ENCODE measurements at places on chromosomes 6 and 20.

DNA sequence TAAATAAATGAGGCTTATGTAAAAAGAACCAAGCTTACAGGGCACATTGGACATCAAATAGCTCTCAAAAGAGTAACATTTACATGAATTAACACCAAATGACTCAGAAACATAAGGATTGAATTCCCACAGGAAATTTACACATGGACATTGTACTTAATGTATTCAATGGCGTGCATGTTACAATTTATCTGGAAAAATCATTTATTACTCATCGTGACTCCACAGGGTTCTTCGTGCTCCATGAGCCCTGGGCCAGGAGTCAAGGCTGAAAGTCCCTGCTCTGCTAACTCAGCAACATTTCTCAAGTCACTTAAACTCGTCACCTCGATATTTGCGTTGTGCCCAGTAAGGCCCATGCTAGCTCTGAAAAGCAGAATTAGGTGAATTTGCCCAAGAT lies 158.5 kb downstream of the PHACTR1 start:
- H3K27ac ChIP-seq: no peak overlapping the region
- no peaks in the 10 kb centered on the region for H3K36me3 ChIP-seq
- no peak overlapping the region for H3K4me3 ChIP-seq
- no peaks in the 10 kb centered on the region for H3K27me3 ChIP-seq
- DNase-seq: no peak
- H3K4me1 ChIP-seq: no peaks in the 10 kb centered on the region

GRCh38 chr6:104484626-104485025 lies 375.1 kb downstream of the HACE1 start:
- H3K4me1 ChIP-seq: no peaks in the 10 kb centered on the region
- no peak overlapping the region for H3K4me3 ChIP-seq
- H3K27ac ChIP-seq: no peak overlapping the region
- no peaks in the 10 kb centered on the region for H3K36me3 ChIP-seq
- no peaks in the 10 kb centered on the region for H3K27me3 ChIP-seq

DNA sequence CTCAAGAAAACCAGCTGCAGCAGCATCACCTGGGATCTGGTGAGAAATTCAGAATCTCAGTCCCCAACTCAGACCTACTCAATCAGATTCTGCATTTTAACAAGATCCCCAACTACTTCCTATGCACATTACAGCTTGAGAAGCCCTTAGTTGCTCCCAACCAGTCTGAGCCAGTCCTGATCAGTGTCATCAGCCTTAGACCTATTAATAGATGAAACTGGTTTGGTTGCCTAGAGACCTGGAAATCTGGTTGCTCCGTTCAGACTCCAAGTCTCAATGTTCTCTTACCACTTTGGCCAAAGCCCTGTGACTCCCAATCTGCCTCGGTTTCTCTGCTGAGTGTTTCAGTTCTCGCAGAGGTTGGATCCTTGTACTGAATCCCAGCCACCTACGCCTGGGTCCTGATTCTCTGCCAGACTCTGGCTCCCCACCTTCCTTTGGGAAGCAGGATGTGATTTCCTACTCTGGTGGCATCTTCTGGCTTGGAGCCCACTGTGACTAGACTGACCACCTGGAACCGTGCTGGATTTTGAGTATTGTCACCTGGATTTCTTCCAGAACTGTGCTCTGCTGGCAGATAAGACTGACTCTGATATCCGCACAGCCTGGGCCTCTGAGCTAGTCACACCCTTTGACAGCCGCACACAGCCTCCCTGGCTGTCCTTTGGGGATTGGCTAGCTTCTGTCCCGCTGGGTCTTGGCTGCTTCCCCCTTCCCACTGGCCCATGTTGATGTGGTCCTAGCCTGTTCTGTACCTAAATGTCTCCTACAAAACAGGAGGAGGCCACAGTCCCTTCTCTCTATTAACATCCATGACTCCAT lies 20.3 kb upstream of the ATXN1 start:
- no peaks in the 10 kb centered on the region for H3K27me3 ChIP-seq
- H3K4me1 ChIP-seq: peaks cover 3% of the 10 kb centered on the region

DNA sequence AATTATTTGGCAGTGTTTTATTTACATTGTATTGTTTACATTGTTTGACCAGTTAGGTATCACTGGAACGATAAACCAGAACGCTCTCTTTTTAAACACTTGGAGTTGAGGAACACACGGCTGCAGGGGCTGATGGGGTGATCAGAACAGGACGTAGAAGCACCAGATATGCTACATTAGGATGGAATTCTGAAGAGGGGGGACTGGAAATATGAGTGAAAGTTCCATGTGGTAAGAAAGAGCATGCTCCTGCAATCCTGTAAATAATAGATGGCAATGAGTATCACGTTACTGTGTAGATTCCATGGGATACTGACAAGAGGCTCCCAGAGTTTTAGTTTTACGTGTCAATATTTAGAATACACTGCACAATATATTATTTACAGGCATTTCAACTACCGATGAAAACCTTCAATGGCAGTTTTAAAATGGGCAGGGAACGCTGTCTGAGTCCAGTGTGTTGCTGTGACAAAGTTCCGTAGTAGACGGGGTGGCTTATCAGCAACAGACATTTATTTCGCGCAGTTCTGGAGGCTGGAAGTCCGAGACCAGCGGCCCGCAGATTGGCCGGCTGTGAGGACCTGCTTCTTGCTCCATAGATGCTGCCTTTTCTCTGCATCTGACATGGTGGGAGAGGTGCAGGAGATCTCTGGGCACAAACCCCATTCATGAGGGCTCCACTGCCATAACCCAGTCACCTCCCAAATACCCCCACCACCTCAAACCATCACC lies 43.1 kb downstream of the SYNJ2 start:
- H3K27ac ChIP-seq: no peak overlapping the region
- peaks cover 13% of the 10 kb centered on the region for H3K4me1 ChIP-seq
- no peak for DNase-seq
- H3K27me3 ChIP-seq: no peaks in the 10 kb centered on the region
- peaks cover 15% of the 10 kb centered on the region for H3K36me3 ChIP-seq
- H3K4me3 ChIP-seq: no peak overlapping the region

DNA sequence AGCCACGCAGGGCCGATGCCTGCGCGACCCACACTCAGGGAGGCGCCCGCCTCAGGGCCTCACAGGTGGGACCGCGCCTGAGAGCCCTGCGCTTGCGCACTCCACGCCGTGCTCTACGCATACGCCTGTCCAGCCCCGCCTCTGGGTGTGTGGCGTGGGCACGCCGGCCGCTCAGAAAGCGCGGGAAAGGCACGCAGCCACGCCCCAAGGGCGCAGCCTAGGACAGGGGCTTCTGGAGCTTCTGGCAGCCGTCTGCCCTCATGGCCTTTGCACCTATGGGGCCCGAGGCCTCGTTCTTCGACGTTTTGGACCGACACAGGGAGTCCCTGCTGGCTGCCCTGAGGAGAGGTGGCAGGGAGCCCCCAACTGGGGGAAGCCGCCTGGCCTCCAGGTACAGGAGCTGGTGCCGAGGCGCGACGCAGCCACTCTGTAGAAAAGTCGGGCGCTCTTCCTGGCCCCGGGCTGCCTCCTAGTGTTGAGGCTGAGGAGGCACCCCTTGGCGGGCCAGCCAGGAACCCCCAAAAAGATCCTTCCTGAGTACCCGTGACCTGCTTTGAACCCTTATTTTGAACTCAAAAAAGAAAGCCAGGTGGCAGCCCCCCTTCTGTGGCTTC lies at the start of gene SPO11:
SPO11 (plus strand) TSS at position 196 of the 614 bp plus-strand sequence; CDS start at position 261, 65 bp downstream.
- peak; percentile 74 for DNase-seq
- no peak within 1 kb of the TSS for H3K4me3 ChIP-seq
- H3K4me1 ChIP-seq: peaks cover 9% of the 10 kb centered on the region
- H3K27me3 ChIP-seq: no peaks in the 10 kb centered on the region
- H3K27ac ChIP-seq: no peak within 1 kb of the TSS
- H3K36me3 ChIP-seq: no peaks in the 10 kb centered on the region

GRCh38 chr6:122555561-122555960 lies 54.6 kb upstream of the PKIB start:
- no peak for DNase-seq
- H3K27ac ChIP-seq: no peak overlapping the region
- no peak overlapping the region for H3K4me3 ChIP-seq
- H3K36me3 ChIP-seq: no peaks in the 10 kb centered on the region
- H3K4me1 ChIP-seq: no peaks in the 10 kb centered on the region
- H3K27me3 ChIP-seq: no peaks in the 10 kb centered on the region

GRCh38 chr6:133923938-133924593 lies 29.0 kb upstream of the TBPL1 start:
- no peaks in the 10 kb centered on the region for H3K4me1 ChIP-seq
- peak; percentile 83 for DNase-seq
- H3K36me3 ChIP-seq: no peaks in the 10 kb centered on the region
- H3K27ac ChIP-seq: no peak overlapping the region
- no peaks in the 10 kb centered on the region for H3K27me3 ChIP-seq

GRCh38 chr20:63087236-63087871 lies 80.6 kb upstream of the BHLHE23 start:
- H3K27ac ChIP-seq: no peak overlapping the region
- H3K27me3 ChIP-seq: no peaks in the 10 kb centered on the region
- DNase-seq: no peak
- no peaks in the 10 kb centered on the region for H3K4me1 ChIP-seq

- no peak for DNase-seq
- no peak overlapping the region for H3K4me3 ChIP-seq
- H3K27me3 ChIP-seq: no peaks in the 10 kb centered on the region
- H3K4me1 ChIP-seq: no peaks in the 10 kb centered on the region
- H3K36me3 ChIP-seq: no peaks in the 10 kb centered on the region
- H3K27ac ChIP-seq: no peak overlapping the region
Observed at GRCh38 chr6:152746172-152746553, 4.4 kb upstream of the VIP start.

GRCh38 chr6:24547243-24547642 lies 52.5 kb downstream of the ALDH5A1 start:
- H3K36me3 ChIP-seq: no peaks in the 10 kb centered on the region
- H3K27ac ChIP-seq: no peak overlapping the region
- no peaks in the 10 kb centered on the region for H3K4me1 ChIP-seq
- H3K27me3 ChIP-seq: no peaks in the 10 kb centered on the region

GRCh38 chr6:140847262-140847645 lies 1285.5 kb upstream of the GJE1 start:
- no peak overlapping the region for H3K4me3 ChIP-seq
- H3K4me1 ChIP-seq: peaks cover 3% of the 10 kb centered on the region
- no peaks in the 10 kb centered on the region for H3K36me3 ChIP-seq
- no peak overlapping the region for H3K27ac ChIP-seq
- no peaks in the 10 kb centered on the region for H3K27me3 ChIP-seq
- no peak for DNase-seq

- H3K4me1 ChIP-seq: peaks cover 72% of the 10 kb centered on the region
- H3K27ac ChIP-seq: no peak overlapping the region
- DNase-seq: no peak
- no peak overlapping the region for H3K4me3 ChIP-seq
- peaks cover 13% of the 10 kb centered on the region for H3K36me3 ChIP-seq
Observed at GRCh38 chr20:57688295-57688694, 21.5 kb downstream of the PMEPA1 start.

All from trophoblast cell (in vitro differentiated cells and primary cell).